NCI-H1092 treated with DMSO at 0.1 percent for 48 hours (cell line): ENCODE measurements at places on chromosomes 1 and 21.

- DNase-seq, result peak; percentile 61
Observed at GRCh38 chr1:28517649-28517999, 11.8 kb downstream of the RCC1 start.

DNA sequence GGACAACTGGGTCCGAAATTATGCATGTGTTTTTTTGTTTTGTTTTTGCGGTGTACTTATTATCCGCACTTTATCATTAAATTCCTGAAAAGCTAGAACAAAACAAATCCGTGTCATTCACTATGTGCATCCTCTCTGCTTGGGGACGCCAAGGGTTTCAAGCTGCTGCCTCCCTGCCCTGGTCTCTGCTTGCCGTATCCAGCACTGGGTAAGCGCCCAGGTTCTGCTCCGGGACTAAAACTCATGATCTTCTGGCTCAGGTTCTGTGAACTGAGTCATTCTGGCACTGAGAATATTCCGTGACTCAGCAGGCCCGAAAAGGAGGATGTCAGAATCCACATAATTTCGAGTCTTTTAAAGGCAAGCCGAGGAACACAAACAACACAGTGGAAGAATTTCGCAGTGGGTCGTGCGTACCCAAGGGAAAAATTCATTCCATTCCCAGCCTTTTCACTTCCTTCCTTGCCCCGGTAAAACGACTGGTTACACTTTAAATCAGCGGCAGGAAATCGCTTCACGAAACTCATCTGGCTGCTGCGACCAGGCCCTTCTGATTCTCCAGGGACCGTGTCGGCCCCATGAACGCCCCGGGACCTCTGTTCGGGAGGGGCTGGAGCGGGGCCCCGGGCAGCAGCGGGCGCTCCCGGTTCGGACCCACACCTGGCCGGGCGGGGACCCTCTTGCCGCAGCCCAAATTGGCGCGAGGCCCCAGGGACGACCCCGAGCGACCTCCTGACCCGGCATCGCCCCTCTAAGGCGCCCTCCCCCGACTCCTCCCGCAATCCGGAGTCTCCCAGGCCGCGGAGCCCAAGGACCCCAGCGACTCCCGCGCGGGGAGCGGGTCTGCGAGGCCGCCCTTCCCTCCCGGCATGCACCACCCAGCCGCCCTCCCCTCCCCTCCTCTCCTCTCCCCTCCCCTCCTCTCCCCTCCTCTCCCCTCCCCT, 746 bp upstream of the LAMC1 start:
- peak; percentile 26 for DNase-seq

DNA sequence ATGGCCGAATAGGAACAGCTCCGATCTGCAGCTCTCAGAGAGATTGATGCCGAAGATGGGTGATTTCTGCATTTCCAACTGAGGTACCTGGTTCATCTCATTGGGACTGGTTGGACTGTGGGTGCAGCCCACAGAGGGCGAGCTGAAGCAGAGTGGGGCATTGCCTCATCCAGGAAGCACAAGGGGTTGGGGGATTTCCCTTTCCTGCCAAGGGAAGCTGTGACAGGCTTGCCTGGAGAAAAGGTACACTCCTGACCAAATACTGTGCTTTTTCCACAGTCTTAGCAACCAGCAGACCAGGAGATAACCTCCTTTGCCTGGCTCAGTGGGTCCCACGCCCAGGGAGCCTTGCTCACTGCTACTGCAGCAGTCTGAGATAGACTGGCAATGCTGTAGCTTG, 66.9 kb downstream of the HSD3B1 start:
- no peak for DNase-seq

DNA sequence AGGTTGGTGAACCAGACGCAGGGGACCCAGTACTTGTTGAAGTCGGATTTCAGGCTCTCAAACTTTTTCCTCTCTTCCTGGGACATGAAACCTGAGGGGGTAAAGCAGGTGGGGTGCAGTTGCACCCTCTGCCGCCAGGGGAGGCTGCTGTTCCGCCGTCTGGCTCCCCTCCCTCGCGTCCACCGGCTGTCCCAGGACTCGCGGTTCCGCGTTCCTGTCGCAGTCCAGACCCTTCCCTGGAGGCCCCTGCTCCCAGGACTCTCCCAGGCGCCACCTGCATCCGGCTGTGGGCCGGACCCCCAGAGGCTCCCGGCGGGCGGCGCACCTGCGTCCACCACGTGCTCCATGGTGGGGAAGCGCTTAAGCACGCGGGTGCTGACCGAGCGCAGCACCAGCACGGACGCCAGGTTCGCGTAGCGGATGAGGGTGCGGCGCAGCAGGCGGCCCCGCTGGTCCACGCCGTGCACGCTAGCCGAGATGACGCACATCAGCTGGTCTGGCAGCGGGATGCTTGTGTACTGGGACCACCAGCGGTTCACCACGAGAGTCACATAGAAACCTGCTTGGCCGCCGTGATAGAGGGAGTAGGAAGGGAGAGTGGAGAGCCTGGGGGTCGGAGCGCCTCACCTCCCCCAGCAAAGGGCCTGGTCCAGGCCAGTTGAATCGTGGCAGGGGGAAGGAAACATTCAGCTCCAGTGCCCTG, 1.7 kb downstream of the BEST4 start:
- DNase-seq, result peak; percentile 43

DNA sequence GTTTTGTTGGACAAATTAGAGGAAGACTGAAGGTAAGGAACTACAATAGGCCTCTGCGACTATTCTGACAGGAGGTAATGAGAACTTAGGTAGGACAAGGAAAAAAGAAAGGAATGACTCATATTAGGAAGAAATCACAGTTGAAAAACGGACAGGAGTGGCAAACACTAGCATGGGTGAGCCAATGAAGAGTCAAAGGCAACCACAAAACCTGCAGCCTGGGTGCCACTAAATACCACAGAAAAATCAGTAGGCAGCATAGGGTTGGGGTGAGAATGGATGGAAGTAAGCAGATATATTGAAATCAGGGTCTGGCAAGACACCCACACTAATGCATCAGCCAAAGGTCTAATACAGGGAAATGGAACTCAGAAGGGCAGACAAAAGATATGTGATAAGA, 10.0 kb downstream of the RBM34 start:
- no peak for DNase-seq

DNA sequence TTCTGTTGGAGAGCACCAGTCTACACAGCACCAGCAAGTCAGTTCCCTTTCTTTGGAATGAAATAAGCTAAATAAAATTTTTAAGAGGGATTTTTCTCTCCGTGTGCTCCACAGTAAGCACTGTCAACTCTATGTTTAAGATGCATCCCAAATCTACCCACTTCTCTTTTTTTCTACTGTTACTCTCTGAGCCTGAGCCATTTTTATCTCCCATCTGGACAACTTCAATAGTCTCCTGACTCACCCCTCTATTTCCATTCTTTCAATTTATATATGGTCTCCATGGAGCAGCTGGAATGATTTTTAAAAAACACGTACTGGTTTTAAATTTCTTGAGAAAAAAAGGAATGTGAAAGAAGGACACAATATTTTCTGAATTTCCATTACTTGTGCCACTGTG, 24.7 kb upstream of the CCT8 start:
- no peak for DNase-seq

DNA sequence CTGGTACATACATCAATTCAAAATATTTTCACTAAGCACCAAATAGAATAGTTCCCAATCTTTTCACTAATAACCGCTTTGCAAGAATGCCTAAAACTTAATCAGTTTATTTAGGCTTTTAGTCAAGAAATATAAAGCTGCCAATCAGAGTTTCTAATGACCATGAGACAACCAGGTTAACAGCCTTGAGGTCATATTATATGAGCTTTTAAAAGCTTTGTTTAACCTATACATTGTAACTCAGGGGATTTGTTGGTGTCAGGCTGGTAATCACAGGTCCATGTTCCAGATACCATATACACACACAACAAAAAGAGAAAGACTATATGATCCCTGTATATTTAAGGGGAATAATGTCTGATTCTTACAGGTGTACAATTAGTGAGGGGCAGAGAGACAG, 246.2 kb upstream of the ADGRL2 start:
- no peak for DNase-seq

GRCh38 chr1:205669341-205670149, 10.8 kb downstream of the SLC45A3 start:
- no peak for DNase-seq

DNA sequence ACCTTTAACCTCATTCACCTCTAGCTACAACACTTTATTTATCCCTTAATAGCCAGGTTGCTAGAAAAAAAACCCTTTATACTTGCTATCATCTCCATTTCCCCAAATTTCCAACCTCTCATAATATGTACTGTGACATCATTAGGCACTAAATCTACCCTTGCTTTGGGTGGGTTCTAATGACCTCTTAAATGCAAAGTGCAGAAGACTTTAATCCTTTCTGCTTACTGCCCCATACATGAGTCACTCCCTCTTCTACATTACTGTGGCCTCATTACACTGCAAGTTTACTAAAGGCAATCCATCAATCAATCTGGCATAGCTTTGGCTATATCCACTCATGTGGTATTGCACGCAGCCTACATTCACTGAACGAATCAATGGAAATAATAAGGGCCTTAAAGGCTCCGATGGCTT, 353.3 kb downstream of the SMYD3 start:
- DNase-seq, result no peak

GRCh38 chr1:220300442-220301121, 28.3 kb upstream of the RAB3GAP2 start:
- no peak for DNase-seq

GRCh38 chr1:229613938-229614337, 12.0 kb downstream of the TAF5L start:
- DNase-seq, result no peak

GRCh38 chr21:26115899-26116298, 54.7 kb downstream of the APP start:
- DNase-seq, result peak; percentile 56

DNA sequence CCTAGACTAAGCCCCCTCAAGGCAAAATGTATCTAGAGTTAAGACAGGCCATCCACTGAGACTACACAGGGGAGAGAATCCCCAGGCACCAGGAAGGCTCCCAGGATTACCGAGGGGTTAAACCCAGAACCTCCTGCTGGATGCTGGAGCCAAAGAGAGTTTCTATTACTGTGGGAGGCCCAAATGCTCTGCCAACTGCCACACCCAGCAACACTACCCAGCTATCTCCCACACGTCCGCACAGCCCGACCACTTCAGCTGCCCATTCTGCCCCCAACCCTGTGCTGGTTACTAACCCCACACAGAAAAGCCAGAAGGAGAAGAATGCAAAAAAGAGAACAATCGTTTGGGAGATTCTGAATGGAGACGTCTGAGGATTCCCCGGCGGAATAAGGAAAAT, 63.6 kb downstream of the CD46 start:
- no peak for DNase-seq

DNA sequence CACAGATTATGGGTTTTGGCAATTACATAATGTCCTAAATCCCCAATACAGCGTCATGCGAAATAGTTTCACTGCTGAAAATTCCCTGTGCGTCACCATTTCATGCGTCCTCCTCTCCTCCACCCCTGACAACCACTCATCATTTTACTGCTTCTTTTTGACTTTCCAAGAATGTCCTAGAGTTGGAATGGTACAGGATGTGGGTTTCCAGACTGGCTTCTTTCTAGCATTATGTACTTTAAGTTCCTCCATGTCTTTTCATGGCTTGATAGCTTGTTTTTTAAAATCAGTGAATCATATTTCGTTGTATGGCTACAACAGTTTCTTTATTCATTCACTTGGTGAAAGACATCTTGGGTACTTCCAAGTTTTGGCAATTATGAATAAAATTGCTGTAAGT, 7.4 kb downstream of the NBPF3 start:
- DNase-seq, result no peak

- no peak for DNase-seq
Observed at GRCh38 chr1:206674745-206675175, 9.9 kb upstream of the MAPKAPK2 start.

GRCh38 chr1:91779548-91780021, 106.4 kb downstream of the TGFBR3 start:
- DNase-seq, result no peak

- no peak for DNase-seq
Observed at GRCh38 chr1:157725221-157725577, 24.6 kb upstream of the FCRL3 start.

- no peak for DNase-seq
Observed at GRCh38 chr1:85490270-85490985, 25.5 kb upstream of the DDAH1 start.

- DNase-seq, result no peak
Observed at GRCh38 chr1:216045400-216045799, 377.8 kb downstream of the USH2A start.
